ENCODE measurements at places on chromosomes 13 and 19.

DNA sequence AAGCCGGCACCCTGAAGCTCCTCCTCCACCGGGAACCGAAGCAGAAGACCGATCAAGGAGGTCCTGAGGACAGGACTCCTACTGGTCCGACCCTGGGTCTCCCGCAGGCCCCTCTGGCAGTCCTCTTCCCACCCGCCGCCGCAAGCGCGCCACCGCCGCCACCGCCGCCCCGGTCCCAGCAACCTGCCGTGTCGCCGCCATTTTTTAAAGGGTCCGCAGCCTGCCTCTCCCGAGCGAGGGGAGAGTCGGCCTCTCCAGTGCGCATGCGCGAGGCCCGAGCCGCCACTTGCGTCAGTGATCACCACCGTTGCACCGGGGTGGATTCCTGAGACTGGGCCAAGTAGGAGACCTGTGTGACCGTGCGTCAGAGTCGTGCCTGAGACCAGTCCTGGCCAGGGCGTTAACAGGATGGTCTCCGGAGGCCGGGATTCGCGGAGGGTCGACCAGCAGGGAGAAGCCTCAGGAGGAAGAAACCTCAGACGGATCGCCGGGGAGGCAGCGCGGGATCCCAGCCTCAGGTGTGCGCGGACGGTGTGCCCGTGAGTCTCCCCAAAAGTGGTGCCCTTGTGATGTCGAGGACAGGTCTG lies 51.6 kb downstream of the ZNF146 start:
- DNase-seq = peak; percentile 41

- DNase-seq = no peak
Observed at GRCh38 chr13:38850868-38851626, 139.6 kb downstream of the STOML3 start.

- no peak for DNase-seq
Observed at GRCh38 chr13:28435917-28436316, 59.0 kb downstream of the FLT1 start.

- no peak for DNase-seq
Observed at GRCh38 chr19:47781590-47782262, 3.2 kb downstream of the SELENOW start.

DNA sequence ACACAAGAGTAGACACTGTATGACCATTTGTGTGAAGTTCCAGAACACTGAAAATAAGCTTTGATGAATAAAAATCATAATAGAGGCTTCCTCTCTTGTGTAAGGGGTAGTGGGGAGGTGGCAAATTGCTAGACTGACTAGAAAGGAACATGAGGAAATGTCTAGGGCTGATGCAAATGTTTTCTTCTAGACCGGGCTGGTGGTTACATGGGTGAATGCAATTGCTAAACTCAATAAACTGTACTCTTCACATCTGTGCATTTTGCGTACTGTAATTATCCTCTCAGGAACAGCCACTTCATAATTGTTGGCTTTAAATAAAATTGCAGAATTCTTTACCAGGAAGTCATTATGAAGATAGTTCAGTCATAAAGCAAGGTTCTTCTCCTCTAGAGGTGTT lies 5.2 kb upstream of the KBTBD7 start:
- DNase-seq = no peak

DNA sequence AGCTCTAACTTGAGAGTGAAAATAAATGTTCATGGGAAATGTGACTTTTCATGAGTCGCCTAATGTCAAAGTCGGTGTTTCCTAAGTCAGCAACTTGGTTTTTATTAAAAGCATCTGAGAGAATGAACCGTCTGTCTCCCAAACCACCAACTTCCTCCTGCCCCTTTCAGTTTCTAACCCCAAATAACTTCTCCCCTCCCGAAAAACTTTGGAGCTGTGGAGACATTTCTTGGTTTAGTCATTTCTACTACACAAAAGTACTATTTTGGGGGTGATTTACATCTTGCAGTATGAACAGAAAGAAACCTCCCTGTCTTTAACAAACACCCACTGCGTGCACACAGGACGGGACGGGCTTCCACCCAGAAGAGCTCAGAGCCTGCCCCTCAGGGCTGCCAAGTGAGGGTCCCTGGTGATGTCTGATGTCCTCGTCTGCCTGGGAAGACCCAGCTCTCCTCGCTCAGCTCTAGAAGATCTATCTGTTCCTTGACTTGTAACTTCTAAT lies 65.0 kb downstream of the RASA3 start:
- no peak for DNase-seq

- DNase-seq = no peak
Observed at GRCh38 chr13:71210861-71211260, 656.1 kb downstream of the DACH1 start.

DNA sequence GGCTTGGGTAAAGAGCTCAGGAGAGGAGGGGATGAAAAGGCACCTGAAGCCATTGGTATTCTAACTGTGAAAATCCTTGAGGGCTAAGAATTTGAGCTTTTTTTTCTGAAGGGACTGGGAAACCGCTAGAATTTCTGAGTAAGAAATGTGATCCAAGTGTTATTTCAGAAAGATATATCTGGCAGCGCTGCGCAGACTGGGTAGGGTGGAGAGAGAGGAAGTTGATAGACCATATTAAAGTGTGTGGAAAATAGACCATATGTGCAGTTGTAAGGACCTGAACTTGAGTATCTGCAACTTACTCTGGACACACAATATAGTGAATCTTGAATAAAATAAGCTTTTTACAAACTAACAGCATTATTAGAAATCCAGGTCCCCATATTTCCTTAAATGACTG lies 427.4 kb downstream of the NDFIP2 start:
- DNase-seq = no peak

GRCh38 chr13:61664801-61665705 lies 249.4 kb upstream of the PCDH20 start:
- no peak for DNase-seq

DNA sequence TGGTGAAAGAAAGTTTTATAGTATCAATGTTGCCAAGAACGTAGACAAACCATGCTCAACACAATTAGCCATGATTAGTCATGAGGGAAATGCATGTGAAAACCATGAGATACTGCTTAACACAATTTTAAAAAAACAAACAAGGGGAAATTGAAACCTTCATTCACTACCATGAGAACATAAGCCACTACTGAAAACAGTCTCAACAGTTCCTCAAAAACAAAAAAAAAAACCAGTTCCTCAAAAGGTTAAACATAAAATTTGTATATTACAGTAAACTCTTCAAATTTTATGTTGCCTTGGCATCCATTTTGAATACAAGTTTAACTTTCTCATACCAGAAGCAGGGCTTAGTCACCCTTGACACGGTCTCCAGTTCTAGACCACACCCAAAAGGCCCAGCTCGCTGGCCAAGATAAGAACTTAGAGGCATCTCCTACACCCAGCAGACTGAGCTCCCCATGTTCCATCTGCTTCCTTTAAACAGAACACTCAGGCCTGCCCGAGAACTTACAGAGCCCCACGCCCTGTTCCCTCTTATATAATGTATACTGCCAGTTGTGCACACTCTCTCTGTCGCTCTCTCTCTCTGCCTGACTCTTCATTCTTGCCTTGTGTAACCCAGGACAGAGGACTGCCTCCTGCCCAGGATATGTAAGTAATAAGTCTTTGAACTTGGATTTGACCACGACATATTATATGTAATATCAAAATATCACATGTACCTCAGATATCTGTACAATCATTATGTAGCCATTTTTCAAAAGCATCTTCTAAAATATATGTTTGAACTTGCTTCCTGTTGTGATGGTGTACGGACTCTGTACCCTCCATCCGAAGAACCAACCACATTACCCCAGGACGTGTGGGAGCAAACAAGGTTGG lies 67.4 kb downstream of the STK24 start:
- no peak for DNase-seq

DNA sequence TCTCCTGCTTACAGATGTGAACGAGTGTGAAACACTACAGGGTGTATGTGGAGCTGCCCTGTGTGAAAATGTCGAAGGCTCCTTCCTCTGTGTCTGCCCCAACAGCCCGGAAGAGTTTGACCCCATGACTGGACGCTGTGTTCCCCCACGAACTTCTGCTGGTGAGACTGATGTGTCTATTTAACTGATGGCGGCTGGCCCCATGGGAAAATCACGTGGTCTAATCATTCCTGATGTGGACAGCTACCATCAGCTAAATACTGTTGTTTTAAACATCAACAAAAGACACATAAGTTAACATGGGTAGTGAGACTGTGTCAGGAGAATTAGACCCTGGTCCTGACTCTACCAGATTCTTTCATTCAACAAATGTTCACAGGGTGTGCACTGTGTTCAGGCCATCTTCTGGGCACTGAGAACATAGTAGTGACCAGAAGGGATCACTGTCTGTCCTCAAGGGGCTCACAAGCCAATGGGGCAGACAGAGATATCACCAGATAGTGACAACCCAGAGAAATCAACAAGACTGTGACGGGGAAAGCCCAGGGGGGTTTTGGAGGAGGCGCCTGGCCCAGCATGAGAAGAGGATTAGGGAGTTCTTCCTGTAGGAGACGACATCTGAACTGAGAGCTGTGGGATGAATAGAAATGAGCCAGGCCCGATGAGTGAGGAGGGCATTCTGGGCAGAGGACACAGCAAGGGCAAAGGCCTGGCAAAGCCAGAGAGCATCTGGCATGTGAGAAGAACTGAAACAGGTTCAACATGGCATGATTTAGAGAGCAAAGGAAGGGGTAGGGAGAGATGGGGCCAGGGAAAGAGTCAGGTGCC lies 18.4 kb downstream of the LTBP4 start:
- no peak for DNase-seq

DNA sequence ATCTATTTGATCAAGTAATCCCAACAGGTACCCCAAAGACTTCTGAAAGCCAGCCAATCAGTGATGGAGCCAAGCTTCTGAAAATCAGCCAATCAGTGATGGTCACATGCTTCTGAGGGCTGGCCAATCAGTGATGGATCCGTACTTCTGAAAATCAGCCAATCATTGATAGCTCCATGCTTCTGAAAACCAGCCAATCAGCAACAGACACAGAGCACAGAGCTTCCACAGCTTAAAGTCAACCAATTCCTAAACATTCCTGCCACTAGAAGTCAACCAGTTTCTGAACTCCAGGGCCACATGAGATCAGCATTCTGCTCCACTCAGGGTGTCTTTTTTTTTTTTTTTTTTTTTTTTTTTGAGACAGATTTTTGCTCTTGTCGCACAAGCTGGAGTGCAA lies 8.2 kb upstream of the HSD17B14 start:
- DNase-seq = no peak

DNA sequence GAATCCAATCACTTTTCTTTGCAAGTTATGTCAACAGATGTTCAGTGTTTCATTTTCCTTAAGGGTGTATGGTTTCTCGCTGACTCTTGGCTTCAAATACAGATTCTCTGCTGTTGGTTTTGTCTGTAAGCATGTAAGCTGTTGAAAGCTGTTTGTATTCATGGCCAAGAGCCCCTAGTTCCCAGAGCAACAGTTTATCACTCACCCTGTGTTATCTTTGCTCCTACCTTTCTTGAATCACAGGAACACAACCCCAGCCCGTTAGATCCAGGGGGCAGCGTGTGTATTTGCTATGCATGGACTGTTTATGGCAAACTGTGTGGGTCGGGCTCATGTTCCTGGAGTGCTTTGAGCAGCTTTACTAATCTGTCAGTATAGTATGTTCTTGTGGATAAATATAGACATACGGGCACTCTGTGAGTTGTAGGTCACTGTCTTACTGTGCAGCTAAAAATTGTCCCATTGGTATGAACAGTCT lies 28.9 kb downstream of the FRY start:
- DNase-seq = no peak

DNA sequence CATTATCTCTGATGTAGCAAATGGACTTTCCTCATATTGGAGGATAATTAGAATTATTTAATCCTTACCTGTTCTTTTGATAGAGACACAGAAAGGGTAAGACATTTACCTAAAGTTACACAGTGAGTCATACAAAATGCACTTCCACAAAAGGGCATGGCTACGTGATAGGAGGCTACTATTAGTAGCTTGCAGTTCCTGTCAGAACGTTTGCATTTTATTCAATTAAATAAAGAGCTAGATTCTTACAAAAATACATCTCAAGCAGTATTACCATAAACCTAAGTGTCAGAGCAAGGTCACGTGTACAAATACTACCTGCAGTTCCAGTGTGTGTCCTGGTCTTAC lies 120.6 kb downstream of the ESD start:
- DNase-seq = no peak

GRCh38 chr13:80363890-80364503 lies 23.1 kb upstream of the SPRY2 start:
- DNase-seq = no peak

DNA sequence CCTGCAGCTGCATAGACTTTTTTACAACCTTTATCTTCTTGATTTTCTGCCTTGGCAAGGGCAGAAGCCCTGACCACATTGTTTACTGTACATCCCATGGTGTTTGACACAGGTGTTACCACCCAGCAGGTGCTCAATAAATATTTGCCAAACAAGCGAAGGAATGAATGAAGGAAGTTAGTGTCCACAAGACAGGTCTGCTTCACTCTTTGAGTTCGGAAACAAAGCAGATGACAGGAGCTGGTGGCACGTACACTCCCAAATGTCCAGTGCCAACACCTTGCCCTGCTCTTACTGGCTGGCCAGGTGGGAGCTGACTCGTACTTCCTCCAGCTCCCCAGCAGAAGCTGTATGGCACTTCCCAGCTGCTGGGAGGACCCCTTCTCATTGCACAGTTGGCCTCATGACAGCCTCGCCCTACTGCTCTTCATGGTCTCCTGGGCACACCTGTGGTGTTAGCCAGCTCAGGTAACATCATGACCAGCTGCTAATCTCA lies 22.0 kb upstream of the MUC16 start:
- DNase-seq = no peak

DNA sequence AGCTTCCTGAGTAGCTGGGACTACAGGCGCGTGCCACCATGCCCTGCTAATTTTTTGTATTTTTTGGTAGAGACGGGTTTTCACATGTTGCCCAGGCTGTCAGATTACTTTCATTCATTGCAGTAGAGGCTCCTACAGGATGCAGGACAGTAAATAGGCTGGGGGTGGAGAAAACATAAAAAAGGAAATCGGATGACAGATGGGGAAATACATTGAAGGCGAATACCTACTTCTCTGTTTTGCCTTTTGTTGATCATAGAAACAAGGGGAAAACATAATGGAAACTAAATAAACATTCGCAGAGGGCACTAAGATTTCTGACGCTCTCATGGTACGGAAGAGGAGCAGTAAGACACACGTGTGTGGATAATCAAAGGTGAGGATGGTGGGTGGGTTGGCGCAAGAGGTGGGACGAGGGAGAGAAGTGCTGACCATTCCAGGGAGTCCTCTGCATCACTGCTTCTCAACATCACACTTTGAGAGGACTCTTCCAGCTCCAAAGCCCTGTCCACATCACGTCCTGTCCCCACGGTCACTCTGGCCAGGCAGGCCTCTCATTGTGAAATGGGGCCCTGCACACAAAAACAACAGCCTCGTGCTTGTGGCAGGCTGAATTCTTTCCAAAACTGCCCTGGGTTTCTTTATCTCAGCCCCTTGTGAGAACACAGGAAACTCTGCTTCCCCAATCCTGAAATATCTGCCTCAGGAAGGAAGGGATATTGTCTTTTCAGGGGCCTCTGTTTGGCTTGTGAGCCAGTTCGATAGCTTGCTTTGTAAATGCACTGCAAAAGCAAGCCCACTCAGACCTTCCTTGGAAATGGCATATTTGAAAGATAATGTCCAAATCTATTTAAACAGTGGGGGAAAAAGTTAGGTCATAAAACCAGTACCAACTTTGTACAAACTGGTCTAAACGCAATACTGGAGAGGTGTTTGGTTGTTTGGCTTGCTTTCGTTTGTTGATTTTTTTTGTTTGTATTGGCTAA lies 188.5 kb downstream of the FOXO1 start:
- no peak for DNase-seq
